NCI-H446 treated with DMSO at 0.1 percent for 48 hours (cell line): ENCODE measurements at places on chromosomes 11 and 22.

GRCh38 chr11:92253945-92254344 lies 29.3 kb downstream of the FAT3 start:
- DNase-seq, result no peak

DNA sequence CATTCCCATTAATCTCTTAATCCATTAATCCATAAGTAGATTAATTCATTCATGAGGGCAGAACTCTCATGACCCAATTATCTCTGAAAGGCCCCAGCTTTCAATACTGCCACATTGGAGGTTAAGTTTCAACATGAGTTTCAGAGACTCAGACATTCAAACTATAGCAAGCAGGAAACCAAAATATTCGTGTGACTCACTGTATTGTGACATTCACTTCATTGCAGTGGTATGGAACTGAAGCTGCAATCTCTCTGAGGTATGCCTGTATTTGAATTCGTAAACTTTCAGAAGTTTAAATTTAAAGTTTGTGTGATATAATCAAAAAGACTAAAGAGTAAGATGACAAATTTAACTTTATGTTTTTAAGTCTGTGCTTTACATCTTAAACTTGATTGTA lies 2.9 kb upstream of the OR52J3 start:
- DNase-seq, result no peak

DNA sequence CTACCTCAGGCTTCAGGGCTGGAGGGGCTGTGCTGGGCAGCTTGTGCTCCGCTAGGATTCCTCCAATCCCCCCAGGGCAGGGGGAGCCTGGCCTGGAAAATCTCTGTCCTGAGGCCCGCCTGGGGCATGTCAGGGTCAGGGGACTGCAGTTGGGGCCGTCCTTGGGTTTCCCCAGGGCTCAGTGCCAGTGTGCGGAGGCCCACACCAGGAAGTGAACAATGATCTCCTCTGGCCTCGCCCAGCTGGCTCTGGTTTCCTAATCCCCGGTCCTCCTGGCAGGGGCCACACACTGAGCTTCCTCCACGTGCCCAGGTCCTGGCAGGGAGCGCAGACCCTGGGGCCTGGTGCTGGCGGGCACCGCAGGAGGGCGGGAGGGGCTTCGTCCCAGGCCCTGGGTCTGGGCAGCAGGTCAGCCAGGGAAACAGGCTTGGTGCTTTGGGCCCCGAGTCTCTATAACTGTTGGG lies 1.4 kb upstream of the MUC2 start:
- DNase-seq, result no peak

DNA sequence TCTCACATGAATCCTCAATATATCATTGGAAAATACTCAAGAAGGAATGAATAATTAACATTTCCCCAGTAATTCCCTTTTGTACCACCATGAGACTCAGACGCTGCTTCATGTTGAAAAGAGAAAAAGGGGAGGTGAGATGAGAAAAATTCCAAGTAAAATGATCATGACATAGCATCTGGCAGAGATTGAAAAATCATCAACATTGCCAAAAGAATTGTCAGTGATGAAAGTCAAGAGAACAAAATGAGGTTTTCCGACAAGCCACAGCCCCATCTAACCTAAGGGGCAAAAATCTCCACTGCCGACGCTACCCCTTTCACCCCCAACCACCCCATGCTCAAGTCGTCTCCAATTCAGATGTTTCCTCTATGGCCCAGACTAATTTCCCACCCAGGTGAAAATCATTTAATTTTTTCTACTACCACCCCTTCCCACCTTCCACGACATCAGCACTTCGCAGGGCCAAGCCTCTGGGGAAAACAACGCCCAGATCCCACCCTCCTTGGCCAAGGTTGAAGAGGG lies 1.2 kb downstream of the RAB6A start:
- no peak for DNase-seq

DNA sequence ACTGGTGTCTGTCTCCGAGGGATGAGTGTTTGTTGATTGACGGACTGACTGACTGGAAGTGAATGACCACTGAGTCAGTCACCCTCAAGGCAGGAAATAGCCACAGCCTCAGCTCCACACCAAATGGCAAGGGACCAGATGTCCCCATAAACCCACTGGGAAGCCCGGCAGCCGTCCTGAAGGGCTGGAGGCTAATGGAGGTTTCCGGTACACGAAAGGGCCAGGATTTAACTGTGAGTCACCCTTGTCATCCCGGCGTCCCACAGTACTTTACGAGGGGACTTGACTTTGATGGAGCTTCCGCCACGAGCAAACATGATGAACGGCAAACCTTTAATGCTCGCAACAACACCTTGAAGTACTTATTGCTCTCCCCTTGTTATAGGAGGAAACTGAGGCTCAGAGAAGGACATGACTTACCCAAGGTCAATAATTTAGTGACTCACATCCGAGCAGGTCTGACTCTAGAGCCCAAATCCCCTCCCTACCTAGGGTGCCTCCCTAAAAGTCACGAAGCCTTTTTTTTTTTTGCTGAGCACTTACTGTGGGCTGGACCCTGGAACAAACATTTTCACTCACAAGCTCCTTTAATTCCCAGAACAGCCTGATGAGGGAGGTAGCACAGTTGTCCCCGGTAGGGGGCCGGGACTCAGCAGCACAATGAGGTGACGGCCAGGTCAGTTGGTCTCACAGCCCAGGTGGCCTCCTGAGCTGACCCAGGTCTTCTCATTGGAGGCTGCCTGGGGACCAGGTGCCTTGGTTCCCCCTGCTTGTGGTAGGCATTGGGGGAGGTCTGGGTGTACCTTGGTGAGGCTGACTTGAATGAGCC lies 25.2 kb upstream of the GCAT start:
- no peak for DNase-seq

- no peak for DNase-seq
Observed at GRCh38 chr22:27796829-27797519, 4.6 kb downstream of the MN1 start.

- DNase-seq, result no peak
Observed at GRCh38 chr11:35868491-35868890, 75.4 kb upstream of the LDLRAD3 start.

- no peak for DNase-seq
Observed at GRCh38 chr11:117743121-117743815, 53.7 kb downstream of the DSCAML1 start.

GRCh38 chr11:60570970-60571369 lies 55.8 kb downstream of the MS4A13 start:
- DNase-seq, result no peak

- no peak for DNase-seq
Observed at GRCh38 chr11:1131033-1131911, 26.5 kb upstream of the MUC5AC start.

DNA sequence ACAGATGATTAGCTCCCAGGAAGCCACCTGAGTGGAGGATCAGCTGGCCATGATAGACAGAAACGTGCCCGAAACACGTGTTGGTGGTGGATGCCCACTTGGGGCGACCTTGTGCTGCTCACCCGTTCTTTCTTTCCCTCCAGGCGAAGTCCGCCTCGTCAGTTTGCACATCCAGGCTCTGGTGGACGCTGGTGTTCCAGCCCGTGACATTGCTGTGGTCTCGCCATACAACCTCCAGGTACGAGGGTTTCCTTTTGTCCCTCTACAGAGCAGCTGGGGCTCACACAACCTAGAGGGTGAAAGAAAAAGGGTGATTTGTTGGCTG lies 30.6 kb downstream of the IGHMBP2 start:
- DNase-seq, result no peak
